ENCODE measurements at places on chromosomes 1 and 21.

DNA sequence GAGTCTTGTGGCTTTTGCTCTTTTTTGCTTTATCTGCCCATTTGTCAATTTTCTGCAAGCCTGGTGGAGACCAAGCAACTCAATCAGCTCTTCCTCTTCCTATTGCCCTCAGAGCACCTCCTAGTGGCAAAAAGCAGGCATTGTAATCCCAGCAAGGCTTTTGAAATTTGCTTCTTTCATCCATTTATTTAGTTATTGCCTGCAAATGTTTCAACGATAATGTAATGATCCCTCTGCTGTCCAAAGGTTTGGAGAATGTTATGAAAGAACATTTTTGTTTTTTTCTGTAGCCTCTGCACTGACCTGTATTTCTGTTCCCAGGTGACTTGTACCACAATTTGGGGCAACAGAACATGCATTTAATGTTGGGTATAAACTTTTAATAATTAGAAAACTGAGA is 127.8 kb downstream of the GABPA start:
- no peak for DNase-seq

- peak; percentile 92 for DNase-seq
These were observed 104.9 kb upstream of the TMPRSS2 start for GRCh38 chr21:41612674-41613532.

DNA sequence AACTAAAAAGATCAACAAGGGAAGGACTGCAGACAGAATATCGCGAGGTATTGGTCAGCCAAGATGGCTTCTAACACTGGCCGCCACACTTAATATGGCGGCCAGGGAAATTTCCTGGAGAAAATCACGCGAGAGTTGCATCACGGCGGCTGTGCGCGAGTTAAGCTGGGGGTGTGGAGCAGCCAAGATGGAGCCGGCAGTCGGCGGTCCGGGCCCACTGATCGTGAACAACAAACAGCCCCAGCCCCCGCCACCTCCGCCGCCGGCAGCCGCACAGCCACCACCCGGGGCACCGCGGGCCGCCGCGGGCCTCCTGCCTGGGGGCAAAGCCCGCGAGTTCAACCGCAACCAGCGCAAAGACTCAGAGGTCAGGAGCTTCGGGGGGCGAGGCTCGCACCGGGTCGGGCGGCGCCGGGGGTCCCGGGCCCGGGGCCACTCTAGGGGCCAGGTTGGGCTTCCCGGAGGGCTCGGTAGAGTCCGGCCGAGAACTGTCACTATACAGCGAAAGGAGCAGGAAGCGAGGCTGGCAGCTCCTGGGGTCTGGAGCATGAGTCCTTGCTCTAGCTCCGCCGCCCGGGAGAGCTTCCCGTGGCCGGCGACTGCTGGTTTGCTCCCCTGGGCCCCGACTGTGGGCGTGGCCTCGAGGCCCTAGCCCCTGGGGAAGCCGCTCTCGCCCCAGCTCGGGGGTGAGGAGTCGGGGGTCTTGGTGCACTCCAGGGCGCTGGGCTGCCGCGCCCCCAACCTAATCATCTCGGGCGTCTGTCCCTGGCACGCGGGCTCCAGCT is at the start of gene STRIP1:
TSS of gene STRIP1 (plus strand) at position 174 of the 785 bp plus-strand sequence. CDS start at position 188, 14 bp downstream.
- DNase-seq = peak; percentile 95

GRCh38 chr1:28280977-28281381 is 21.7 kb downstream of the SESN2 start:
- no peak for DNase-seq

DNA sequence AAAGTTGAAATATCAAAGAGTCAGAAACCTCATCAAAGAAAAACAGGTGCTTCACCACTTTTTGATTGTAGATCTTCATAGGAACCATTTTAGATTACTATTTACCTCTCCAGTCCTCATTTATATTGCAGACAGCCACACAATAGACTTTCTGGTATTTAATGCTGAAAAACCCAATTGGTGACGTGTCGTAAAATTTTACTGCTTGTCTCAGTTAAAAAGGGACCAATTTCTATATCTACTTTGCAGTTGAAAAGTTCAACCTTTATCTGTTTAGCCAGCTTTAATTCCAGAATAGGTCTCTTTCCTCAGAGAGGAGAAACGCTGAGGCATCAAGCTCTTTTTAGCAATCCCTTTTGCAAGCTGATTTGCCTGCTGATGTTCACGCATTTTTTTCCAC is 1722.4 kb downstream of the PLA2G4A start:
- DNase-seq = no peak

GRCh38 chr1:25774921-25775771 is 24.8 kb upstream of the SELENON start:
- no peak for DNase-seq

DNA sequence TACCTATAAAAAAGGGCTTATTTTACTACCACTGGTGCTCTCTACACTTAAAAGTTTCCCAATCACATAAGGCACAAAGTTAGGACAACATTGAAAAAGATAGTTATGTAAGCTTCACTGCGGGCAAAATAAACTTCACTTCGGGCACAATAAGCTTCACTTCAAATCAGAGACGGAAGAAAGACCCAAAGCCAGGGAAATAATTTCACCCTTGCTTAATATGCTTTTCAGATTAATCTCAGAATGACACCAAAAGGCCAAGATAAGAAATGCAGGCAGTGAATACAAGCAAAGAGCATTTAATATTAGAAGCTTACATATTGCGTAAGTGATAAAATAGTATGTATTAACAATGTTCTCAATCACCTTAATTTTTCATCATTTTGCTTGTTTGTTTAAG is 444.2 kb downstream of the SETD4 start:
- DNase-seq = no peak

- DNase-seq = no peak
These were observed 40.6 kb downstream of the SRRM1 start for GRCh38 chr1:24683713-24684162.

DNA sequence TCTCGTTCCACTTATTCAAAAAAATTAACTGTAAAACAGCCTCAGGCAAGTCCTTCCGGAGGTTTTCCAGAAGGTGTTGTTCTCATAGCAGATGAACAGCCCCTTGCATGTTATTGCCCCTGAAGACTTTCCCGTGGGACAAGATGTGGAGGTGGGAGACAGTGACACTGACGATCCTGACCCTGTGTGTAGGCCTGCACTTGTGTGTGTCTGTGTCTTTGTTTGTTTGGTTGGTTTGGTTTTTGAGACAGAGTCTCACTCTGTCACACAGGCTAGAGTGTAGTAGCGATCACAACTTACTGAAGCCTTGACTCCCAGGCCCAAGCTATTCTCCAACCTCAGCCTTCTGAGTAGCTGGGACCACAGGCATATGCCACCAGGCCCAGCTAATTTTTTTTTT is 12.6 kb downstream of the ETV3L start:
- peak; percentile 11 for DNase-seq

Data from right atrium auricular region (tissue), 2 donors.